ENCODE measurements at places on chromosomes 3 and 15.

DNA sequence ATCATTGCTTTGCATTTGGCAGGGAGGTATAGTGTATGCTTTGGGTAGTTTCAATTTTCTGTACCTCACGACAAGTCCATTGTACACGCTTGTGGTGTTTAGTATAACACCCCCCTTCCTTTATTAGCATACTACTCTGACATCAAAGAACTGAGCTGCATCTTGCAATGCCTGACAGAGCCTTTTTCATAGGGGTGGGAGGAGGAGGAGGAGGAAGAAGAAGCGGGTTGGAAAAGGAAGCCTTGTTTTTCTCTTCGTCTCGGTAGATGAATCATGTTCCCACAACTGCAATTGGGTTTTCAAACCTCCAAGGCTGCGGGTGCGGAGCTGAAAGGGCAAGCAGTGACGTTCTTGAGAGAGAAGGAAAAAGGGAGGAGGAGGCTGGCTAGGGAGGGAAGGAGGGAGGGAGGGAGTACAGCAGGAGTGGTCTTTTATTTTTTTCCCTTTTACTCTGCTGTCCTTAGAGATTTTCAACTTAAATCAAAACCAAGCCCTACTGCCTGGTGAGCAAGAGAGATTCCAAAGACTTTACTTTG lies 175.7 kb downstream of the KLHL25 start:
- DNase-seq: peak; percentile 28

DNA sequence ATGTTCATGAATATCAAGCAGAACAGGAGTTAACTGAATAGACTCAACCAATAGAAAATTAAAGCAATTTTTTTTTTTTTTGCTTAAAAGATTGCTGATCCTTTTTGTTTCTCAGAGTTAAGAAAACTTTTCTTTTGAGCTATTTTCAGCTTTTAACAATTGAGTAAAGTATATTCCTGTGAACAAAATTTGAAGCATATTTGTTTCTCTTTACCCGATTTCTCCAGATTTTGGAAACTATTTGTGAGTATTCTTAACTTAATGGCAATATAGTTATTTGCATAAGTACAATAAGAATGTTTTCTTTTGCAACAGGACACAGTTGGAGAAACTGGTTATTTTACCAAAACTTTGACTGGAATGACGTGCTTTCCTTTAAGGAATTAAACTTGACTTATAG lies 53.4 kb upstream of the C15orf39 start:
- no peak for DNase-seq

GRCh38 chr3:178459038-178459410 lies 77.2 kb upstream of the KCNMB2 start:
- no peak for DNase-seq

- DNase-seq: no peak
Observed at GRCh38 chr3:123419850-123420297, 29.0 kb downstream of the ADCY5 start.

DNA sequence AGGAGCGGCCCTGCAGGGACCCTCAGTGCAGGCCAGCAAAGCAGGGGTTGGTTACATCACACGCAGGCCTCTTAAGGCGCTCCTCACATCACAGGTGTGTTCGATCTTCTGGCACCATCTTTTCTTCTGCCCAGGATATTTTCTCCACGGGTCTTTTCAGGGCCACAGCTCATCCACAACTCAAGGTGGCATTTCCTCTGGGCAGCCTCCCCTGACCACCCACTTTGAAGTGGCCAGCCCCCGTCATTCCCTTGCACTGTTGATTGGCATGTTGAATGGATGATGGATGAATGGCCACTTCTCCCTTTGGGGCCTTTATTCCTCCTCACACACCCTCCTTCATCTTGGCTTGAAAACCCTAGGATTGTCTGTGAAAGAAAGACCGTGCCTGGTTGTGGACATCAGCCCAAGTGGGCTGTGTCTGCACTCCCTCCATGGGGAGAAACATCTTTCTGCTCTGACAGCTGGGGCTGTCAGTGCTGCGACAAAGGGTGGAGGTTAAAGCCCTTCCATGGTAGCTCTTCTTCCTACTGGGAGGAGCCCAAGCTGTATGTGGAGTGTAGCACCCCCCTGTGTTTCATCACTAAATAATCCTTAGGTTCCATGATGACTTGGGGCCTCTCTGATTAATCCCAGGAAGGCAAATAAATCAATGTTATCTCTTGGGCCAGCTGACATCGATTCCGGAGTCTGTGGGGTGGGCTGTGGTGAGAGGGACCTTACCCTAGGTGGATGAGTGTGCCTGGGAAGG lies 102.5 kb downstream of the EPHB1 start:
- no peak for DNase-seq

DNA sequence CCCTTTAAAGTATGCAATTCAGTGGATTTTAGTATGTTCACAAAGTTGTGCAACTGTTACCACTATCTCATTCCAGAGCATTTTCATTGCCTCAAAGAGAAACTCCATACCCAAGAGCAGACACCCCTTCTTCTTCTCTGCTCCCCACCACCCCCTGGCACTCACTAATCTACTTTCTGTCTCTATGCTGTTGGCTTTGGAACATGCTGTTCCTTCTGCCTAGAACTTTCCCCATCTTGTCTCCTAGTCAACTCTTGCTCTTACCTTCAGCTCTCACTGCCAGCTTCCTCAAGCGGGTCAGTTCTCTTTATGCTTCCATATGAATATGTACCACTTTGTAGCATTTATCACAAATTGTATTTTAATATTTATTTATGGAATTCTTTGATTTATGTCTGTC lies 50.1 kb downstream of the TYRO3 start:
- no peak for DNase-seq

DNA sequence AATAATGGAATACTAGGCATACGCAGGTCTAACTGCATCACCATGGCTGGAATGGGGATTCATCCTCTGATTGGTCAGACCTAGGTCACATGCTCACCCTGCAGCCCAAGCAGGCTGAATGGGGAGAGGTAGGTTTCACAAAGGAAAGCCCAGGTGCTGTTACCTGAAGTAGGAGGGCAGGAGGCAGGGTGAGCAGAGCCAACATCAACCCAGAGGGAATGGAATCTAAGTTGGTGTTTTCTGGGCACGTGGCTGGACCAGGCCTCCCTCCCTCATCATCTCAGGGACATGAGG lies 6.7 kb upstream of the H1-8 start:
- DNase-seq: no peak

DNA sequence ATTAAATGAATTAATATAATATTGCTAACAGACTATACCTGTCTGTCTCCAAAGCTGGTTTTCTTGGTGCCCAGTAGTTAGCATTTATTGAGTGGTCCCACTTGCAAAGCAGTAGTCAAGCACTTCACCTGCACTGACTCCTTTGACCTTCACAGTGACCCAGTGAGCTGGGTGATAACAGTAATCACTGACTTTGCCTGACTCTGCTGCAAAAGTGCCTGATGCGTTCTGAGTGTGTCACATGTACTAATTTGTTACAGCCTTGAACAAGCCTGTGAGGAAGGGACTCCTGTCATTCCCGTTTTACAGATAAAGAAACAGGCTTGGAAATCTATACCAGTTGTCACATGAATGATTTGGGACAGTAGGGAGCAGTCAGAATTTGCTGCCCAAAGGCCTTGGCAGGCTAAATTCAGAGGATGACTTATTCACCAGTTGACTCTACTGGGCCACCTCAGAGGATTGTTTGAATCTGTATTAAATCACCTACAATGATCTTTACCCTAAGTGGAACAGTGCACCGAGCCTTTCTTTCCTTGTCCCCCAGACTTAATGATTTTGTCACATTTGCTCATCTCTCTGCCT lies 116.6 kb upstream of the PLXNA1 start:
- no peak for DNase-seq

- DNase-seq: no peak
Observed at GRCh38 chr15:33298631-33299030, 12.1 kb upstream of the RYR3 start.

GRCh38 chr15:23467110-23467600 lies 20.1 kb upstream of the GOLGA6L2 start:
- DNase-seq: no peak

DNA sequence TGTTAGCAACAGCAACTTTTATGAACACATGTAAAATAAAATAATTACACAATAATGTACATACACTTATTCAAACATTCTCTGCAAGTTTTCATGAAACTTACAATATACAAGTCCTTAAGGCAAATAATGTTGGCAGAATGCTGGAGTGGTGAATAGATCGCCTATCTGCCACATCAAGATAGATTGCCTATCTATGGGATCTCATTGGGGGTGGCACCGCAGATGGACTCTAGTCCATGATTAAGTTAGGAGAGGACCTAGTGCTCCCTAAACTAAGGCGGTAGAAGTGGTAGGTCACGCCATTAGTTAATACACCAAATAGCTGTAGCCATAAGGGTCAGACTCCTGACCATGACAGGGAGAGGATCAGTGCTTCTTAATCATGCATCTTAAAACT lies 315.7 kb downstream of the GBE1 start:
- DNase-seq: no peak

DNA sequence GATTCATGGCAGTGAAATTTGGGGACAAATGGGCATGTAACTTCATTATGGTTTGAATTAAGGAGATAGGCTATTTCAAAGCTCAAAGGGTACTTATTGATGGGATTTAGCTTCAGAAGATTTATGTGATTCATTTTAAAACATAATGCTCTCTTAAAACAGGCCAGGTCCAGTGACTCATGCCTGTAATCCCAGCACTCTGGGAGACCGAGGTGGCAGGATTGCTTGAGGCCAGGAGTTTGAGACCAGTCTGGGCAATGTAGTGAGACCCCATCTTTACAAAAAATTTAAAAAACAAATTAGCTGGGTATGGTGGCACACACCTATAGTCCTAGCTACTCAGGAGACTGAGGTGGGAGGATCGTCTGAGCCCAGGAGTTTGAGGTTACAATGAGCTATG lies 11.5 kb downstream of the THAP10 start:
- no peak for DNase-seq

GRCh38 chr15:65822316-65822715 lies 30.2 kb upstream of the DENND4A start:
- no peak for DNase-seq

DNA sequence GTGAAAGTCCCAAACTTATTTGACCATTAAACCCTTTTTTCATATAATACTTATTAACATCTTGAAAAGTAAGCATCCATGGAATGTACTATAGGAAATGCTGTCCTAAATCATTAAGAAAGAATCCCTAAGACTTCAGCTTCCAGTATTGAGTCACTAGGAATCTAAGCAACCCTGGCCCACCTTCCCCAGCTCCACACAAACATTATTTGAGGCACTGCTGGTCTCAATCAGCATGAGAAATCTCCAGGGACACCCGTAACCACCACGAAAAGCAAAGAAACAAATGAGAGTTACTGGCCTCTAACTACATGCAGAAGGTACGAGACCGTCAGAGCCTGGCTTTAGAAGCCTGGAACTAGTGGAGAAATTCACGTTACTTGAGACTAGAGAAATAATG lies 68.2 kb downstream of the POLQ start:
- no peak for DNase-seq

DNA sequence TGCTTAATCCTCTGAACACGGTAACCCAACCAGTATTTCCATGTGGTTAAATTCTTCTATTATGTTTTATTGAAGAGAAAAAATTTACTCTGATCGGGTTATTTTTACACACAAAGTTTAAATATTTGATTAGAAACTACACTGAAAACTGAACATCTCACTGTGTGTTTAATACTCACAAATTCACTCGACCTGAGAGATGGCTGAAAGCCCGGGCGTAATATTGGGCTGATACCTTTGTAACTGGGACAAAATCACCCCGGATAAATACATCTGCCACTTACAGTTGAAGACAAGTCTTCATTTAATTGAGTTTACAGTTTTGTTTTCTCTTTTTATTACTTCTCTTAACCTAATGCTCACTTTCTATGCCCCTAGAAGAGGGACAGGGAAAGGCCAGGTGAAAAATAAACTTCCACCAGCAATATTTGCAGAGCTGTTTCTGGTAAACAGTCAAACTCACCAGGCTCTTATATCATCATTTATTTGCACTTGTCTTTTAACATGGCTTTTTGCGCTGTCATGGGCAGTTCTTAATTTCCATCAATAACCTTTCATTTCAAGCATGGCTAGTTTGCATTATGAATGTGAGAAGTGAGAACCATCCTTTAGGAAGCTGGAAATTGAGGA lies 145.6 kb upstream of the TMCO5A start:
- DNase-seq: no peak

GRCh38 chr3:114538211-114538610 lies 244.4 kb downstream of the TIGIT start:
- no peak for DNase-seq

- DNase-seq: no peak
Observed at GRCh38 chr3:62103531-62103930, 269.8 kb downstream of the FEZF2 start.

DNA sequence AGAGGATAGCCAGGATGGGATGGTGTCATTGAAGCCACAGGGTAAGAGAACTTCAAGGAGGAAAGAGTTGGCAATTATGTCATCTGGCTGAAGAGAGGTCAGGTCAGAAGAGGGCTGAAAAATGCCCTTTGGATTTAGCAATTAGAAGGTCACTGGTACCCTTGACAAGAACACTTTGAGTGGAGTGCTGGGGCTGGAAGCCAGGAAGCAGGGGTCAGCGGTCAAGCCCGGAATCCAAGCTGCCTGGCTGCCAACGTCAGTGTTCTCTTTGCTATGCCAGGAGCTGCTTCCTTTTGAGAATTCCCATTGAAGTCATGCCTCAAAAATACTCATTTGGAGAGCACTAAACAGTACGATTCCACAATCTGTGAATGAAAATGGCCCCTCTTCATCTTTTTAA lies 386.5 kb downstream of the SHQ1 start:
- no peak for DNase-seq

DNA sequence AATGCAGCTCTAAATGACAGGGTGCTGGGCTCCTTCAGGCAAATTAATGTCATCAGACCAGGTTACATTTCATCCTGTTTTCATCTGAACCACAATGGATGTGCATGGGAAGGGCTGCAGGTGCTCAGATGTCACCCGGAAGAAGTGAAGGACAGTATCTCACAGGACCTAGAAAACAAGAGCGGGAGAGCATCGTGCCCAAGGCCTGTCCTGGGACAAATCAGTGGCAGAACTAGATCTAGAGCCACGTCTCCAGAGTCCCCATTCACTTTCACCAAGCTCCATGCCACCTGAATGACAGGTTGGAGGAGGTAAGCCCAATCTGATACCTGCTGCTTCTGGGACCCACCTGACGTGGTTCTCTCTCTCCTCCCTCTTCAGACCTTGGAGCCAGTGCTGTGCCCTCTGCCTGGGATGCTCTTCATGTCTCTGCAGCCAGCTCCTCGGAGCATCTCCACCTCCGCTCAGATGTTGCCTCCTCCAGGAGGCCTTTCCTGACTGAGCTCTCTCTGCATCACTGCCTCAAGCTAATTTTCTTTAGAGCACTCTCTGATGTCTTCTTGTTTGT lies 77.3 kb downstream of the CPN2 start:
- DNase-seq: no peak

- DNase-seq: no peak
Observed at GRCh38 chr15:29945943-29946596, 123.8 kb upstream of the TJP1 start.
